NCI-H226 (cell line): ENCODE measurements at places on chromosomes 1 and 21.

DNA sequence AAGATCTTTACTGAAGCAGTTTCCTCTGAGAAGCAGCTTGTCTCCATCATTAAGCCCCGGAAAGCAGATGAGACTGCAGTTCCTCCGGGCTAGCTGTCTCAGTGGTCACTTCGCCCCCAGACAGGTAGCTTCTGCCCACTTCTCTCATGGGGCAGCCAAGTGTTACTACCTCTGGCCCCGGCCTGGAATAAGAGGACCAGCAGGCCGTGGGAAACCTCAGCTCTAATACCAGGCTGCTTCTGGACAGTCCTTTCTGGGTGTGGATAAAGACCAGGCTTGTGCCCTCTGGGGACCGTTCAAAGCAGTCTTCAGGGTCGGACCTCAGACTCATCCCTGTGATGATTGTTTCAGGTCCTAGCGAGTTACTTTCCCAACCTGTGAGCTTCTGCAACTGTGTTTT is 54.8 kb downstream of the RUNX3 start:
- DNase-seq: no peak

DNA sequence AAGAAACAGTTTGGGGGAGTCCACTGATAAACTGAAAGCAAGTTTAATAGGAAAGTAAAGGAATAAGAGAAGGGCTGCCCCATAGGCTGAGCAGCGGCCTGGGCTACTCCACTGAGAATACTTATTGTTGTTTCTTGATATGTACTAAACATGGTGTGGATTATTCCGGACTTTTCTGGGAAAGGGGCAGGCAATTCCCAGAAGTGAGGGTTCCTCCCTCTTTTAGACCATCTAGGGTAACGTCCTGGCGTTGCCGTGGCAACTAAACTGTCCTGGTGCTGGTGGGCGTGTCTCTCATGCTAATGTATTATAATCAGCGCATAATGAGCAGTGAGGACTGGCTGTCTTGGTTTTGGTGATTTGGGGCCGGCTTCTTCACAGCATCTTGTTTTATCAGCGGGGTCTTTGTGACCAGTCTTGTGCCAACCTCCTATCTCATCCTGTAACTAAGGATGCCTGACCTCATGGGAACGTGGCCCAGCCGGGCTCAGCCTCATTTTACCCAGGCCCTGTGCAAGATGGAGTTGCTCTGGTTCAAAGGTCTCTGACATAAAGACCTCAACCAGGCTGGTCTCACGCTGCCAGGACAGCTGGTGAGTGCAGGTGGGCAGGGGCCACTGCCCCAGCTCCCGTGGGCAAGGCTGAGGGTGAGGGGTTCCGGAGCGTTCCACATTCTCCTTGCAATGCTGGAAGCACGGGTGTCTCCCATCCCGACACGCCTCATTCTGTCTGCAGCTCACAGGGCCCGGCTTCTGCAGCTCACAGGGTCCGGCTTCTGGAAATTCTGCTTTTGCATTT is 19.6 kb upstream of the C1orf159 start:
- no peak for DNase-seq

DNA sequence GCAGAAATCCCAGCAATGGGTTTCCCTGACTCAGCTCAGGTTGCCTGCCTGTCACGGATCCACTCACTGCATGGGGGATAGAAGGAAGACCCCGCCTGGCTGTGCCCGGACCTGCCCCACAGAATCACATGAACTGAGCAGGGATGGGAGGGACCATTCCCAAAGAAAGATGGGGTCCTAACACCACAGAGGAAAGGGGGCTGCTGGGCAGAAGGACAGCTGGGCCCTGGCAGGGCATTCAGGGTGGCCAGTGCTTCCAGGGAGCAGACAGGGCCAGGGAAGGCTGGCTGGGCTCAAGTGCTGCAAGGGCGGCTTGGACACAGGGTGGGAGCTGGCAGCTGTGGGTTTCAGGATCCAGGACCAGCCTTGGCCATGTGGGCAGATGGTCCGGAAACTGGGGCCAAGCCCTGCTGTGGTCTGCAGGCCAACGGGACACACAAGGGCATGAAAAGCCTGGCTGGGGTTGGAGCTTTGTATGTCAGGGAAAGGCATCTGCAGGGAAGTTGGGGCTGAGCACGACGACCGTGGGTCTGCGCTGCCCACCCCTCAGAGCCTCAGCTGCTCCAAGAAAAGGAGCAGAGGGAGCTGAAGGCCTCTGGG is 723.9 kb downstream of the PTPRU start:
- no peak for DNase-seq

GRCh38 chr21:29909571-29909970 is 30.2 kb downstream of the GRIK1 start:
- DNase-seq: no peak

DNA sequence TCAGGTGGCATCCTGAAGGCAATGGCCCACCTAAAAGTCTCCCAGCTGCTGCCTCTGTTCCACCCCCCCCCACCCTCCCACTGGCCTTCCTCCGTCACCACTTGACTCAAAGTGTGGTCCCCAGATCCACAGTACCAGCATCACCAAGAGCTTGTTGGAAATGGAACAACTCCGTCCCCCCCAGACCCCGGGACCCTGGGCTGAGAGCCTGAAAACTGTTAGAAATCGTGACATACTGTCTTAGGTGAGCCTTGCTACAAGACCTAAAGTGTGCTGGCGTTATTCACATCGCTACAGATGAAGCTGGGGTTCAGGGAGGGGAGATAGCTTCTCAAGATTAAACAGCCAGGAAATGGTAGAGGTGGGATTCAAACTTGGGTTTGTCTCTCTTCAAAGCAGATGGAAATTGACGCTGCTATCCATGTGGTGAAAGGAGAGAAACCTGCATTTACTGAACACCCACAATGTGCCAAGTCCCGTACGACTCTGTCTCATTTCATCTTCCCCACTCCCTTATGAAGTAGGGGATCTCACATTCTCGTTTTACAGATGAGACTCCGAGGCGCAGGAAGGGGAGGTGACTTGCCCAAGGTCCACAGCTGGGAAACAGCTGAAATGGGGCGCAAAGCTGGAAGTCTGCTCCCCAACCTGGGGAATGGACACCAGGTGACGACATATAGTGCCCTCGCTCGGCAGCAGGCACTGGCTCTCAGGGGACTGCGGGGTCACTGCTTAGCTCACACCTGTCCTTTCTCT is 52.8 kb upstream of the IFFO2 start:
- DNase-seq: no peak

GRCh38 chr1:184860985-184861754 is 106.5 kb upstream of the EDEM3 start:
- no peak for DNase-seq

- DNase-seq: no peak
These were observed 70.5 kb downstream of the TTLL7 start for GRCh38 chr1:83928396-83928795.

- no peak for DNase-seq
These were observed 220.6 kb downstream of the RGS7 start for GRCh38 chr1:241136389-241136788.

GRCh38 chr1:167669209-167670124 is 39.4 kb downstream of the RCSD1 start:
- no peak for DNase-seq

GRCh38 chr1:212959266-212960220 is 9.2 kb downstream of the VASH2 start:
- no peak for DNase-seq

DNA sequence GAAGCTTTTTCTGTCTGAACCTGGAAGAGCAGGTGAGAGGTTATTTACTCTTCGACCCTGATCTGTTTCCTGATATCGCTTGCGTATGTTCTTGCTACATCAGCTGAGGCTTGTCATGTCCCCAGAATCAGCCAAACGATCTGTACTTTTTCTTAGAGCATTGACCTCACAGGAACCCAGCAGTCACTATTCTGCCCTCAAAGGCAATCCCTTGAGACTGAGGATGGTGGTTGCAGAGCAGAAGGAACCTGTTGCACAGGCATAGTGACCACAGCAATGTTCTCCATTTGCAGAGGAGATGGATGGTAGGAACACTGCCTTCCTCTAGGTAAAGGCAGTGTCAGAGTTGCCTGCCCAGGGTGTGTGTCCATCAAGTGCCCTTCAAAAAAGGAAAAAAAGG is 11.3 kb upstream of the LACTBL1 start:
- no peak for DNase-seq

DNA sequence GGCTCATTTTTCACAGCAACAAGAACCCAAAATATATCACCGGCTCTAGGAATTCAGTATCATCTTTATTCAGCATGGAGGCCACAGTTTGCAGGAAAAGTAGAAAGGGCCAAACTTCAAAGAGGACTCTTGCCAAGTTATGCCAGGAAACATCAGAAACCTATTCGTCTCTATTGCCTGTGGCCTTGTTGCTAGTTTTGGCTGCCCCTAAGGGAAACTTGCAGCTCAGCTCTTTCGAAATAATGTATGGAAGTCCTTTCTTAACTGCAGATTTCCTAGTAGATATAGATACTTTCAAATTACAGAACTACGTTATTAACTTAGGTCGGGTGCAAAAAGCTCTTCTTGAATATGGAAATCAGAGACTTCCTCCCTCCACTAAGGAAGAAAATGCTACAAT is 4.2 kb upstream of the NENF start:
- no peak for DNase-seq

DNA sequence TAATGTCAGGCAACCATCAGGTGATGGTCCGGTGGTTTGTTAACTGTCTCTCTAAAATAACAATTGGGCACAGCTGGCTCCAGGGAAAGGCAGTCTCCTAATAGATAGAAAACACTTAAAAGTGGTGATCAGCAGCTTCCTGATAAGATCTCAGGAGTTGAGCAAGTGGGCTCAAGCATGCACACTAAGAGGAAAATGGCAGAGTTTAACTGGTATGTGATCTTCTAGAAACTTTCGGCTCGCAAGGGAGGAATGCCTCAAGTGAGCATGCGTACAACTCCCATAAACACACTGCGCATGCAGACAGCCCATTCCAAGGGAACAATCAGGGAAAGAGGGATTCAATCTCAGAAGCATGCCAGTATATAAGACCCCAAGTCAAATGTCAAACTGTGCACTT is 52.2 kb upstream of the VTCN1 start:
- DNase-seq: no peak
